Activated B cell treated with CpG ODN at 0.5 μM for 24 hours (primary cell): ENCODE measurements at places on chromosomes 3 and 15. TPM values are rescaled to one million over a fixed set of nuclear protein-coding genes. Genes with fewer than 3 reads are reported as not detected.

The MYZAP gene
- 0.88 and 1.00 TPM in 2 replicates for total RNA-seq

The SCAANT1 gene
- not detected in 2 replicates for total RNA-seq

The CSPG4 gene
- not detected in 2 replicates for total RNA-seq

The GOLGA6D gene
- not detected in 2 replicates for total RNA-seq

The PLA2G4D gene
- not detected in 2 replicates for total RNA-seq

The NANOGP8 gene
- 0.47 TPM in 1 of 2 replicates, not detected in the other for total RNA-seq

The GNAT1 gene
- not detected in 2 replicates for total RNA-seq

The ARHGAP11A gene
- total RNA-seq = 5.3 and 7.5 TPM in 2 replicates

The MME gene
- total RNA-seq = 2.1 and 3.4 TPM in 2 replicates

The MAGEL2 gene
- total RNA-seq = not detected in 2 replicates

The LINGO1 gene
- total RNA-seq = not detected in 2 replicates

The SKOR1 gene
- total RNA-seq = 0.53 and 0.64 TPM in 2 replicates

The SIDT1 gene
- 35.7 and 44.9 TPM in 2 replicates for total RNA-seq

The U2SURP gene
- total RNA-seq = 117 and 131 TPM in 2 replicates

The PATL2 gene
- total RNA-seq = 19.8 and 27.2 TPM in 2 replicates

The LMLN gene
- 2.9 and 4.1 TPM in 2 replicates for total RNA-seq

The SORD gene
- 15.1 and 15.5 TPM in 2 replicates for total RNA-seq

The CISH gene
- total RNA-seq = 2.9 and 3.2 TPM in 2 replicates

The PLSCR5 gene
- not detected in 2 replicates for total RNA-seq

The C3orf49 gene
- not detected in 2 replicates for total RNA-seq
